ENCODE measurements at places on chromosomes 3 and 15.

DNA sequence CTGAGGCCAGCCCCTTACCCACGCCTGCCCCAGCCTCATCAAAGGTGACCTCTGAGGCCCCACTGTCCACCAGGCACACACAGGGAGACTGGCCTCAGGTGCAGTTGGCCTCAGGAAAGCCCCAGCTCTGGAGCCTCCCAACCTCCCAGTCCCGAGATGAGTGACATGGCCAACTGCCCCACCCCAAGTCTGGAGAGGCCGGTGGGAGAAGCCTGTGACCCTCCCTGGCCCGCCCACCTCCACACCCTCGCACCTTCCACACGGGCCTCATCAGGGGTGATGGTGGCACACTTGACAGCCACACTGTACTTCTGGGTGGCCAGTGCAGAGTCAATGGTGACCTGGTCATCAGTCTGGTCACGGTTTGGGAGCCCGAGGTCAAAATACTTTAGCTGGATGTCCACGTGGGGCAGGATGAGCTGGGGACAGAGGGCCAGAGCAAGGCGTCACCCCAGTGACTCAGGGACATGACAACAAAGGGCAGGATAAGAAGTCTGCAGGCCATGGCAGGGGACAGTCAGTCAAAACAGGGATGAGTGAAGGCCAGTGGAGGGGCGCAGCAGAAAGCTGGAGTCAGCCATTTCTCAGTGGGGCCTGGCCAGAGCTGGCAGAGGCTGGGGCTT lies 11.9 kb downstream of the IDH2 start:
- DNase-seq = no peak

- no peak for DNase-seq
These were observed 11.4 kb upstream of the IGDCC3 start for GRCh38 chr15:65389226-65389625.

GRCh38 chr3:54347060-54347459 lies 224.7 kb downstream of the CACNA2D3 start:
- no peak for DNase-seq

- no peak for DNase-seq
These were observed 46.2 kb upstream of the TEX55 start for GRCh38 chr3:119099785-119100184.

- DNase-seq = no peak
These were observed 177.1 kb upstream of the ARHGEF26 start for GRCh38 chr3:153944084-153944483.

GRCh38 chr3:50248387-50248786 lies 12.4 kb downstream of the GNAI2 start:
- DNase-seq = no peak

DNA sequence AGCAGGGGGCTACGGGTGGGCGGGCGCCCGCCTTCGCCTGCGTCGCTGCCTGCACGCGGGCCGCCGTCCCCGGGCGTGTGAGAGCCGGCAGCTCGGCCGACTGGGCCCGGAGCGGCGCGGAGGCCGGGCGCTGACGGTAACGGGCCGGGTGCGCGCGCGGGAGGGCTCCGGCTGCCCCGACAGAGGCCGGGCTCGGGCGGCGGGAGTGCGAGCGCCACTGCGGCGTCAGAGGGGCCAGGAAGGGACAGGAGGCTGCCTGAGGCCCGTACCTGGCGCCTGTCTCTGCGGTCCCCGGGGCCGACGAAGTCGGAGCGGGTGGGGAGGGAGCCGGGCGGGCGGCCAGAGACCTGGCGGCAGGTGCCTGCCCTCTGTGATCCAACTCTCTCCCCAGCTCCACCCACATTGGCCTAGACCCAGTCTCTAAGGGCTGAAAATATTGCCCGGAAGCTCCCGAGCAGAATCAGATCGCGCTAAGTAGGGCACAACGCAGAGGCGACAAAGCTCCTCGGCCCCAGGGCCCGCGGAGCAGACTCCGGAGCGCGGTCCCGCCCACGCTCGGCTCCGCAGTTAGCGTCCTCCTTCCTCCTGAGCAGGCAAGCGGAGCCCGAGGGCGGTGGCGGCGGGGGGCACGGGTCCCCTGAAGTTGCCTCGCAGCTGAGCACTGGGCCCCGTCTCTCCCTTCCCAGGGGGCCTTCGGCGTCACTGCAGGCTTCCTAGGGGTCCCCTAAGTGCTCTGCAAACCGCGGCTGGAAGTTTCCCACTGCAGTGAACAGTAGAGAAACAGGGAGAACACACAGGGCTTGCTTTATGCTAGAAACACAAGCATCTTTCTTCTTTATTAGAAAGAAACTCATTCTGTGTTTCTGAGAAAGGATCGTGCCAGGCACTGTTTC lies at the start of gene MAN2A2:
TSS of gene MAN2A2 (plus strand) at position 463 of the 893 bp plus-strand sequence. CDS start 906 bp downstream, outside the sequence.
- peak; percentile 69 for DNase-seq

- no peak for DNase-seq
These were observed 22.5 kb upstream of the HCN4 start for GRCh38 chr15:73391128-73391872.

All from activated T-helper 9 cell treated with anti-CD3 and anti-CD28 coated beads, Interleukin-2, amount 50 U/mL, for 16 hours (primary cell).